ENCODE measurements at places on chromosomes 16 and 17.

DNA sequence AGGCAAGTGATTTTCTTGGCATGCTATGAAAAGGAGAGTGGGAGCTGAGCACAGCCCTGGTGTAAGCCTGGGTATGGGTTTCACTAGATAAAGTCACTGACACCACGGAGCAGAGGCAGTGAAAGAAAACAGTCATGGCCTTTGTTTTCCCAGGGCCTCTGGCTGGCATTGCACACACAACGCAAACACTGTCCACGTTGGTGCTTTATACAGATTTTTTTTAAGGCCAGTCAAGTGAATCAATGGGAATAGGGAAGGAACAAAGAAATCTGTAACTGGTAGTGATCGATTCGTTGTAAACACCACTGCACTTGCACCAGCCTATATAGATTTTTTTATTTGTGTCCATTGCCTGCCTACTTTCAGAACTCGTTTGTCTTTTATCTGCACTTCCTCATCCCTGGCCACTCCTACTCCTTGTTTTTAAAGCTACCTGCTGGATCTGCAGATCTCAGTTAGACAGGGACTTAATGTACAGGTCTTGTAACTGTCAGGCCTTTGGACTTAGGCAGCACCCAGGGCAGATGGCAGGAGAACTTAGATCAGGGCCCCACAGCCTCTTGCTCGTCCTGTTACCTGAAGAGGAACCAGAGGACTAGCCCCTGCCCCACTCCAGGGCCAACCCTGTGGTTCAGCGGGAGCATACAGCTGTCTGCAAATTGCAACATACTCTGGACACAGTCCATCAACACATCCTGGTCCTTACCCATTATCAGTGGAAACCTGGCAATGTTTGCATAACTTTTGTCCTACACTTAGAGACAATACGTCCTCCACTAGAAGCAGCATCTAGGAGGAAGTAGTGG, 10.6 kb upstream of the TMIGD1 start:
- ATAC-seq, result no peak

- no peak for ATAC-seq
Measured at GRCh38 chr17:44719444-44719843, 11.0 kb downstream of the DBF4B start.

DNA sequence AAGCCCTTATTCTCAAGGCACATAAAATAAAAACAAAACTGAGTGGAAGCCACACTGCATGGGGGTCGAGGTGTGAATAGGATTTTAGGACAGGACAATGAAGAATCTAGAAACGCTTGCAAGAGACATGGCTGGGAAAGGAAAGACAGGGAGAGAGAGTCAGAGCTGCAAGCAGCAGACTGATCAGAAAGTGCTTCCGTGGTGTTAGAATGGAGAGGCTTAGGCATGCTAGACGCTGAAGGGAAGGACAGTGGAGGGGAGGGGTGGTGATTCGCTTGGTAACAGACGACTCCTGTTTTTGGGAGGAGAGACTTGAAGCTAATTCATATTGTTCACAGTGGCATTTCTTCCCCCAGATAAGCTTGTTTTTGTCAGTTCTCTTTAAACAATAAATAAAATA, 173.5 kb downstream of the AIPL1 start:
- ATAC-seq, result no peak

- no peak for ATAC-seq
Measured at GRCh38 chr16:67435758-67436164, 4.8 kb downstream of the HSD11B2 start.

DNA sequence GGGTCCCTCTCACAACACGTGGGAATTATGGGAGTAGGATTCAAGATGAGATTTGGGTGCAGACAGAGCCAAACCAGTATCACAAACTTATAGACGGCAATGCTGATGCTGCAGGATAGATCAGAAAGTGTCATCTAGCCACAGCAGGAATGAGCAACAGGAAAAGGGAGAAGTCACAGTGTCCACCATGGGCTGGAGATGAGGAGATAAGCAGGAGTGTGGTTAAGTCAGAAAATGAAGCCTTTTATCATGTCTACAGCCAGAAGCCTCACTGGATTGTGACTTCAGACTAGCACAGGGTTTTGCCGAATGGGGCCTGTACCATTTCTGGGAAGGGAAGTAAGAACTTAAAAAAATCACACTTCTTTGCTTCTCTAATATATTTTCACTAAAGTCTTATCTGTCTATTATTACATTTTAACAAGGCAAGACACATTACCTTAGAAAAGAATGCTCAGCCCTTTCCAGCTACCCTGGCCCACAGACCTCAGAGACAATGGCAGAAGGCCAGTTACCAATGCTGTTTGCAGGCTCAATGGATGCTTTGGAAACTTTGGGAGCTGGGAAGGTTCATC, 490.2 kb upstream of the SALL1 start:
- no peak for ATAC-seq

GRCh38 chr17:17779015-17779611, 57.7 kb downstream of the SREBF1 start:
- ATAC-seq, result no peak

DNA sequence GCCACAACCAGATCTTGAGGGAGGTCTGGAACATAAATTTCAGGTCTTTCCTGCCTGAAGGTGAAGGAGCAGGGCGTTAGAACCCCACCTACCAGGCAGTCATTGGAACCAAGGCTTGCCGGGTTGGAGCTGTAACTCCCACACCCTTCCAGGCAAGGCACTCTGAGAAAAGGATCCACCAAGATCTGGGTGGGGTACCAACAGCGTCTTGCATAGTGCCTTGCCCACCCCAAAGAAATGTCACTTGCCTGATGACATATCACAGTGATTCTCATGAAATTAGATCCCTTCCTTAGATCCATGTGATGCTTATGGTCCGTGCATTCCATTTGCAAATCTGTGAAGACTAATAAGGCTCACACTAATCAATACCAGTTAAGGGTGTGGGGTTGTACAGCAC, 201.3 kb downstream of the KATNIP start:
- no peak for ATAC-seq

GRCh38 chr16:69855592-69855991, 93.5 kb downstream of the WWP2 start:
- ATAC-seq, result no peak

- ATAC-seq, result no peak
Measured at GRCh38 chr17:79836972-79837887, 2.0 kb downstream of the CBX4 start.

DNA sequence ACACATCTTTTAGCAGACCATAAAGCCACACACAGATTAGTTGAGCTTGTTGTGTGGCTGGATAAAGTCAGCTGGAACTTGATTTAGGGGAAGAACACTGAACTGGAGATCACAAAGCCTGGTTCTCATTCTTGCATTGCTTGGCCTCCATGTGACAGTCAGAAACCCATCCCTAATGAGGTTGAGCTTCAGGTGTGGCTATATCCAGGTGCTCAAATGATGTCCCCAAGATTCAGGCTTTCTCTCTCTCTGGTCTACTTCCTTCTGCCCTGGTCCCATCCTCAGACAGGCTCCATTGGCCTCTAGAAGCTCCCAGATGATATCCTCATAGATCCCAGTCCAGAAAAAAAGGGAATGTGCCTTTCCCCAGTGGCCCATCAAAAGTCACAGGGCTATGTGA, 9.6 kb upstream of the BRD7 start:
- ATAC-seq, result no peak

DNA sequence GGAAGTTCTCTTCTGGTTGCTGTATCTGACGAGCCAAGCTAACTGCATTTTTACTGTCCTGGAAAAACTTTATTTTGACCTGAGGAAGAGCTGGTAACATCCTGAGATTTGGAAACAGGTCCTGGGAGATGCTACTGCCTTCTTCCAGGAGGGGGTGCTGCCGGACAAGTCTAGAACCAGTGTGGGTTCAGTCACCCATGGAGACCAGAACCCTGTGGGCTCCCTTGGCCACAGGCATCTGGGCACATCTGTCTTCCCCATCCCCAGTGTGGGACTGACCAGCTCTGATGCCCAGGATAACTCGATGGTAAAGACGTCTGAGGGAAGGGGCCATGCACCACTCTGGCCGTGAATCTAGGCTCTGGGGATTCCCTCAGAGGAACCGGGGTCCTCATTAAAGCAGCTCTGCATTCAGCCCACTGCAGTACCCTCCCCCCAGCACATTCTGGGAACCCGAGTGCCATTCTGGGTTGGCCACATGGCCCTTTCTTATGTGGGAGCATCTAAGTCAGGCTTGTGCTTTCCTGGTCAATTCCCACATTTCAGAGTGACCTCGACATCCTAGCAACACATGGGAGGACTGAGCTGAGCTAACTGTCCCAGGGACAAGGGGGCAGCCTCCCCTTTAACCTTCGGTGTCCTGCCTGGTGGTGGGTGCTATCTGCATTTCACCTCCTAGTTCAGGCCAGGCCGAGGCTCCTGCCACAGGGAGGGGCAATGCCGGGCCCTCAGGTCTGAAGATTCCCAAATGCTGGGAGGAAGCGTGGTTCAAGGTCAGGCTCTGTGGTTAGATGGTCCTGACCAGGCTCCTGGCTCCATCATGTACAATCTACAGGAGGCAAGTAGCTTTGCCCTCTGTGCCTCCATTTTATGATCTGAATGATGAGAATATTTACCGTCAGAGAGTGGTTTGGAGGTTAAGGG, 6.4 kb downstream of the C16orf86 start:
- ATAC-seq, result peak; percentile 38

DNA sequence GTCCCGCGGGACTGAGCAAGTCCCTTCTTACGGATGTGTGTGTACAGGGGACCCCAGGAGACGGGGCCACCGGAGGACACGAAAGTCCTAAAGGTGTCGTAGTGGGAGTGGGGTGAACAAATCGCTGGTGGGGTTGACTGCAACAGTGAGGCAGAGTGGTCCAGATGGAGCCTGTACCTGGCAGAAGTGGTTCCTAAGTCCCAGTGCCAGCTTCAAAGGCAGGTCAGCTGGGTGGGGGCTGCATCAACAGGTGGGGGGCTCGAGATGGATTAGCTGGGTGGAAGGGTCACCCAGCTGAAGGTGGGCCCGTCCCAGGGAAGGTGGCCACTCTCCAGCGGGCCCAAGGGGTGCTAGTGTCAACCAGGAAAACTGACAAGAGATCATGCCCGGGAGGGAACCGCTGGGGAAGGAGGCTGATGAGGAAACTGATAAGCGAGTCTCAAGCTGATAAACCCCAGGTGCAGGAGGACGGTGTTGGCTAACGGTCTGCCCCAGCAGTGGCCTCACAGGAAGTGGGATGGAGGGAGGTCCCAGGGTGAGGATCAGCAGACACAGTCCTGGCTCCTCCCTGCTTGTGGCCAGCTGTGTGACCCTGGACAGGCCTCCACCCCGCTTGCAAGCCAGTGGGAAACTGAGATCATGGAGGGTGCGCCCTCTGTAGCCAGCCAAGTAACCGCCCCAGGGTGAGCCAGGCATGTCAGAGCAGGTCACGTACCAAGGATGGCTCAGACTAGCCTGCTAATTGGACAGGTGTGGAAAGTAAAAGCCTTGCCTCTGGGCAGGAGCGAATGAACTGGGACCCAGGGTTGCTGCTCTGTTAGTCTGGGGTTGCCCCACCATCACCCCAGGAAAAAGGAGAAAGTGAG, 1.0 kb downstream of the ORAI3 start:
- peak; percentile 48 for ATAC-seq

GRCh38 chr17:81239714-81240555, 817 bp downstream of the NDUFAF8 start:
- no peak for ATAC-seq

- no peak for ATAC-seq
Measured at GRCh38 chr16:69436896-69437295, 12.5 kb downstream of the CYB5B start.

GRCh38 chr17:62193249-62193648, 128.2 kb upstream of the MED13 start:
- ATAC-seq, result no peak

DNA sequence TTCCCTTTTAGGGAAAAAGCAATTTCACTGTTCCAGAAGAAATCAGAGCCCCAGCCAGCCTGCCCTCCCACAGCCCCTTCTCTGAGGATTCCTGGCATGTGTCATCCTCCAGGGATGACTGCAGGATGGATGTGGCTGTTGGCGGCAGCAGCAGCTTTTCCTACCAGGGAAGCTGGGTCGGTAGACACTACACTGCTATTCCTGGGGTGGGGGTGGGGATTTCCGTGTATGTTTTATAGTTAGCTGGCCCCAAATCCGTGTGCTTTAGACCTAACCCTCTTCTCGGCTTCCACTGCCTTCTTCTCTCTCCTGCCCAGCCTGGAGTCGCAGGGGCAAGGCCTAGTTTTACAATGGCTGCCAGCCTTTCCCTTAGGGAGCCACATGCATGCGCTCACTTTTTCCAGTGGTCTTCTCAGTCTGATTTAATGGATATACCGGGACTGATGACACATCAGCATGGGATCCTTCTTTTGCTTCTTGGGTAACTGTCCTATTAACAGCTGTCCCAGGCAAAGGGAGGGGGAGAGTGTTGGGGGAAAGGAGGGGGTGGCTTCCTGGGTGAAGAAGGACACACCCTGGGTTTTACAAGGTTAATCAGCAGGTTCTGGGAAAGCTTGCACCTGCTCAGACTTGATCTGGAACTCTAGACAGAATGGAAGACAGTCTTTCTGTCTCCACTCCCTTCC, 2.7 kb upstream of the NFE2L1 start:
- no peak for ATAC-seq

DNA sequence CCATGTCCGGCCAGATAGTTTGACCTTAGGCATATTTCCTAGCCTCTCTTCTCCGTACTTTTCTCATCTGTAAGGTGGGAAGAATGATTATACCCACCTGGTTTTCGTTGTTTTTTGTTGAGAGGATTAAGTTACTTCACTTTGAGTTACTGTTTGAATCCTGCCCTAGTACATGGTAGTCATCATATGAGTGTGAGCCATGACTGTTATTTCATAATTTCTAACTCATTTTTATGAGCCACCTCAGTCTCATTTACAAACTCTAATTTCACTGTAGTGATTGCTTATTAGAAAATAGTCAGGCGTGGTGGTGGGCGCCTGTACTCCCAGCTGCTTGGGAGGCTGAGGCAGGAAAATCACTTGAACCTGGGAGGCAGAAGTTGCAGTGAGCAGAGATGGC, 45.1 kb downstream of the YPEL2 start:
- no peak for ATAC-seq

Measured in SK-N-SH treated with all-trans-retinoic acid at 6 μM for 48 hours (cell line).